Purkinje cell (primary cell): ENCODE measurements at places on chromosomes 7 and 10. TPM values are rescaled to one million over a fixed set of nuclear protein-coding genes. Genes with fewer than 3 reads are reported as not detected.

GRID1 gene
- 0.52 and 3.9 TPM in 2 replicates for polyA plus RNA-seq

LOXL4 gene
- polyA plus RNA-seq: not detected in 2 replicates

PCLO gene
- polyA plus RNA-seq: 58.0 and 64.8 TPM in 2 replicates

OGDHL gene
- 12.7 and 15.0 TPM in 2 replicates for polyA plus RNA-seq

HEPACAM2 gene
- polyA plus RNA-seq: 0.76 TPM in 1 of 2 replicates, not detected in the other
